ENCODE measurements at places on chromosomes 12 and 14.

DNA sequence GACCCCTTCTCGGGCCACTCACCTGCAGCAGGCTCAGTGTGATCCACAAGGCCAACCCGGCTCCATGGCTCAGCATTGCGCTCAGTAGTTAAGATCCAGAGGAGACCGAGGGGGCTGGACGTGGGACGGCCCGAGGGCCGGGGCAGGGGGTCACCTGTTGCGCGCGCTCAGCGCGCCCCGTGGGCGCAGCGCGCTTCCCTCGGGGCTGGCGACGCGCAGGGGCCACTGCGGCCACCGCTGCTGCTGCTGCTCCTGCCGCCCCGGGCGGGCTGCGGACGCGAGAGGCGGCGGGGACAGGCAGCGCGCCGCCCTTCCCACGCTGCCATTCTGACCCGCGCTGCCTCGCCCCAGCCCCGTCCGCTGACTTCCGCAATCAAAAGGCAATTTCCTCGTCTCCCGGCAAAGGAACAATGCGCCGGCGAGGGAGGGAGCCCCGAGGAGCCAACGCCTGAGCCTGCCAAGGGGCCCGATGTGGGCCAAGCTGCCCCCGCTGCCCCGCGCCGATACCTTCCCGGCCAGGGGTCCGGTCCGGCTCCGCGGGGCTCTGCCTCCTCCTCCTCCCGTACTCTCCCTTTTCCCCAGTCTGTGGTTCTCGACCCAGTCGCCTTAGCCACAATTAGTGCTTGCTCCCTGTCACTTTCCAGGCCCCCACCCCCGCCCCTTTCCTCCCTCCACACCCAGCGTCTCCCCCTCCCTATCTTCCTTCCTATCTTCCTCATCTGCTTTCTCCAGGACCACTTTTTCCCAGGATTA is 27.3 kb downstream of the PTPRB start:
- no peak for DNase-seq

- no peak for DNase-seq
These were observed 1133.4 kb upstream of the SEL1L start for GRCh38 chr14:82667006-82667405.

DNA sequence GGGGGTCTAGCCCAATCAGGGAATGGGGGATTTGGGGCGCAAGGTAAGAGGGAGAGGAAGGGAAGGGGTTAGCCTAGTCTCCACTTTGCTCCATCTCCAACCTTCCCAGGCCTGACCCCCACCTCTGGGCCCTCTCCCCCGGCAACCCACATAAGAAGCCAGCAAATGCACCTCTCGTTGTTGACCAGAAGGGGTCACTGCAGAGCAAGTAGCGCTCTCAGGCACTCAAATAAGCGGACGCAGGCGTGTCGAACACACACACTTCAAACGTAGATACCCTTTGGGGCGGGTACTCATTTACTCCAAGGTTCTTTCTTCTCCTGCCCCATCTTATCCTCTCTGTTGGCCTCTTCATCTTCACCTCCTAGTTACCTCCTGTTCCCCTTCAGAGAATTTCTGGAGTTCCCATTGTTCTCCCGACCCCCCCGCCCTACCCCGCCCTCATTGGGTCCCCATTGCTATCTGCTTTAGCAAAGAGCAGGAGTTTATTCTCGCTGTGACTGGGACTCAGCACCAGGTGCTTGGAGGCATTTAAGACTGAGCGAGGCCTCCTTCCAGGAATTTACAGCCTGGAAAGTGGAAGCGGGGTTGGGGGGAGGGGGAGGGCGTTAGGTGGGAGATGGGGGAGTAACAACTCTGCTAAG is 1.5 kb upstream of the SRRM4 start:
- DNase-seq = no peak

DNA sequence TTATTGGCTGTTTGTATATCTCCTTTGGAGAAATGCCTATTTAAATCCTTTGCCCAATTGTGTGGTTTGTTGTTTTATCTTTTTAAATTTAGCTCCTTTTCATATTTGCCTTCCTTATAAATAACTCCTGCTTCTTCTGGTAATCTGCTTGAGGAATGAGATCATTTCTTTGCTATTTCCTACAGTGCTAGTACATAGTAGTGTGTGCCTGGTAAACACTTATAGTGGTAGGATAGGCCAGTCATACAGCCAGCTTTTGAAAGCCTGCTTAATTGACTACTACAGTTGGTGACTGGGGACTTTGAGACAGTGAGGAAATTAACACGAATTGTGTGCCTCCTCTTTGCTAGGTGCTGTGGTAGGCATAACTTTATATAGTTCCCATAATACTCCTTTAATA is 68.7 kb downstream of the BORCS5 start:
- no peak for DNase-seq

DNA sequence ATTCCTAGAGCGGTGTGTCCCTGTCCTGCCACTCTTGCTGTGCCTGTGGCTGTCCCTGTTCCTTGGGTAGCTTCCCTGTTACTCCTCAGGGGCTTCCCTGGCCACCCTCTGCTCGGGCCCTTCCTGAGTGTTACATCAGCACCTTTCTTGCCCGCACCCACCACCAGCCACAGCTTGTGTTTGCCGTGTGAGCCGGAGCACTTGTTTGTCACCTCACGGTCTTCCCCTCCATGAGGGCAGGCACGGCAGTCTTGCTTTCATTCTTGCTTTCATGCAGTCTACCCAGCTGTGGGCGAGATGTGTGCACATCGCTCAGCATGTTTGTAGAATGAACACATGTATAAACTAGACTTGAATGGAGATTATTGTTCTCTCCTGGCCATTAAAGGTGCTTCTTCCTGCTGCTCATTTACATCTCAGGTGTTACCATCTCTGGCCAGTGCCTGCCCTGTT is 42.0 kb downstream of the TRAF3 start:
- no peak for DNase-seq

DNA sequence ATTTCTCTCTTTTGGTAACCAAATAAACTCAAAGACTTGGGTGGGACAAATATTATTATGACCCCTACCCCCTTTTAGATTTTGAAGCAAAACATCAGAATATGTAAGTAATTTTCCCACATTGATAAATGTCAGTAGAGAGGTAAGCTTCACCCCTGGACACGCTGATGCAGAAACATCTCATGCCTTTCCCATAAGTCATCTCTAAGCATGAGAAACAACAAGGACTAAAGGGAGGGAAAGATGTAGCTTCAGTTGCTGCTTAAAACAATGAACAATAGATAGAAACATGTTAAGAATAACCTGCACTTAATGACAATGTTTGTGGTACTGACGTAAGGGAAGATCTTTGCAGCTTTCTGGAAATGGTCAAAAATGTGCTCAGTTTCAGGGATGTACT is 56.3 kb upstream of the SLC8A3 start:
- no peak for DNase-seq

DNA sequence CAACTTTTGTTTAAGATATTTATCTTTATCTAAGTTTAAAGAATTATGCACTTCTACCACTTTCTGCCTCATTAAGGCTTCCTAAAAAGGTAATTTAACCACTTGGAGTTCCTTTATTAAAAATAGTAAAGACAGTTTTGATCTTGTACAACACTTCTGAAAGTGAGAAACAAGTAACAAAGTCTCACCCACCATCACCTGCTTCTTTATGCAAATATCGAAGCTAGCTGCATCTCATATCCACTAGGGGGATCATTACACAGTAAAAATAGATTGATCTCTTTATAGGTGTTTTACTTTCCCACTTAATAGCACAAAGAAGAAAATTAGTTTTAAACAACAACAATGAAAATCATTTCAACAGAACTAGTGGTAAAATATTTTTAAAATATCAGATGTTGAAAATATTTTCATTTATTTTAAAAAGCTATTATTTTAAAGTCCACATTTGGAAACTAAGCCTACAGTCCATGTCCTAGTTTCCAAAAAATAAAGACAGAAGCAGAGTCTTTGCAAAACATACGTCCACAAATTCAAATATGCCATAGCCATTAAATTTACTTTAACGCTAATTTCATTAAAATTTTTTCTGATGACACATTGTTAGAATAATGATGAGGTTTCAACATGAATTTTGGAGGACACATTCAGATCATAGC is 160.0 kb upstream of the SOX5 start:
- no peak for DNase-seq

GRCh38 chr14:63517354-63517753 is 25.8 kb downstream of the PPP2R5E start:
- no peak for DNase-seq

- no peak for DNase-seq
These were observed 7.8 kb downstream of the GOLGA5 start for GRCh38 chr14:92801917-92802316.

- DNase-seq = no peak
These were observed 312.3 kb downstream of the PAWR start for GRCh38 chr12:79378496-79378895.

GRCh38 chr12:53064613-53065436 is 14.4 kb downstream of the SPRYD3 start:
- no peak for DNase-seq

- no peak for DNase-seq
These were observed 143.8 kb downstream of the BCL11B start for GRCh38 chr14:99128185-99128584.

GRCh38 chr12:47385653-47386052 is 305.9 kb upstream of the AMIGO2 start:
- DNase-seq = no peak

GRCh38 chr12:67161322-67161918 is 107.7 kb upstream of the CAND1 start:
- DNase-seq = no peak

DNA sequence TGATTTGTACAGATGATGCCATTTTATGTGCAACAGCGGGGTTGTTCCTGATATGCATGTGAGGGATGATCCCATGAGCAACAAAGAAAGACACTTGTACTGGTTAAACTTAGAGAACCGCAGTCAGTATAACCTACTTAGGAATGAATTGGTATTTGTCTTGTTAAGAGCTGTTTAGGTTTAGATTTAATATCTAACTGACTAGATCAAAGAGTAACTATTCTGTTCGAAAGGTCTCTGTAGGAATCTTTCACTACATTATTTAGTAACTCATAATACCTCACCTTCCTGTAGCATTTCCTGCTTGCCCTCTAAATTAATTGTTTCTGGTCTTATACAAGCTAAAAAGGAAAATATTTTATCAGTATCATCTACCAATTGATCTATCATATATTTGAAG is 350.4 kb downstream of the TRHDE start:
- DNase-seq = no peak

DNA sequence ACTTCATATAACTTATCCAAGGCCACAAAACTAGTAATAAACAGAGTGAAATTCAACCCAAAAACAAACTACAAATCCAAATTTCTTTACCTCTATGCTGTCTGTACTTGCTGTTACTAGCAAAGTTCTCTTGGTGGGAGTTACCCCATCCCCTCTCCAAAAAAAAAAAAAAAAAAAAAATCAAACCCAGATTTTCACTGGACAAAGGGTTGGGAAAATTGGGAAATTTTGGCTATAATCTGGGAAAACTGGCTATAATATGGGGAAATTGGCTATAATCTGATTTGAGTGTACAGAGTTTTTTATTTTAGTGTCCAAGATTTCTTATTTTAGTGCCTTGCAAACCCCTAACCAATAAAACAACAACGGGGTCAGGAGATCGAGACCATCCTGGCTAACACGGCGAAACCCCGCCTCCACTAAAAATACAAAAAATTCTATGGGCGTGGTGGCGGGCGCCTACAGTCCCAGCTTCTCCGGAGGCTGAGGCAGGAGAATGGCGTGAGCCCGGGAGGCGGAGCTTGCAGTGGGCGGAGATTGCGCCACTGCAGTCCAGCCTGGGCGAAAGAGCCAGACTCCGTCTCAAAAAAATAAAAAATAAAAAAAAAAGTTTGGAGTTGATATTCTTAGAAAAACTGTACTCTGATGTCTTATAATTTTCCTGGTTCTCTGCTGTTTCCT is 148.4 kb downstream of the CHST11 start:
- no peak for DNase-seq

GRCh38 chr12:132514838-132515237 is 24.9 kb downstream of the FBRSL1 start:
- DNase-seq = no peak

GRCh38 chr12:78331753-78332152 is 501.1 kb downstream of the NAV3 start:
- no peak for DNase-seq

- no peak for DNase-seq
These were observed 260.8 kb upstream of the TBX3 start for GRCh38 chr12:114944736-114945135.

- DNase-seq = no peak
These were observed 56.3 kb downstream of the NUAK1 start for GRCh38 chr12:106082216-106083175.

GRCh38 chr12:109467978-109468676 is 9.0 kb downstream of the KCTD10 start:
- DNase-seq = no peak

- no peak for DNase-seq
These were observed 304.8 kb upstream of the OR4E1 start for GRCh38 chr14:21978184-21978998.

GRCh38 chr14:63267171-63267570 is 51.6 kb downstream of the GPHB5 start:
- no peak for DNase-seq

DNA sequence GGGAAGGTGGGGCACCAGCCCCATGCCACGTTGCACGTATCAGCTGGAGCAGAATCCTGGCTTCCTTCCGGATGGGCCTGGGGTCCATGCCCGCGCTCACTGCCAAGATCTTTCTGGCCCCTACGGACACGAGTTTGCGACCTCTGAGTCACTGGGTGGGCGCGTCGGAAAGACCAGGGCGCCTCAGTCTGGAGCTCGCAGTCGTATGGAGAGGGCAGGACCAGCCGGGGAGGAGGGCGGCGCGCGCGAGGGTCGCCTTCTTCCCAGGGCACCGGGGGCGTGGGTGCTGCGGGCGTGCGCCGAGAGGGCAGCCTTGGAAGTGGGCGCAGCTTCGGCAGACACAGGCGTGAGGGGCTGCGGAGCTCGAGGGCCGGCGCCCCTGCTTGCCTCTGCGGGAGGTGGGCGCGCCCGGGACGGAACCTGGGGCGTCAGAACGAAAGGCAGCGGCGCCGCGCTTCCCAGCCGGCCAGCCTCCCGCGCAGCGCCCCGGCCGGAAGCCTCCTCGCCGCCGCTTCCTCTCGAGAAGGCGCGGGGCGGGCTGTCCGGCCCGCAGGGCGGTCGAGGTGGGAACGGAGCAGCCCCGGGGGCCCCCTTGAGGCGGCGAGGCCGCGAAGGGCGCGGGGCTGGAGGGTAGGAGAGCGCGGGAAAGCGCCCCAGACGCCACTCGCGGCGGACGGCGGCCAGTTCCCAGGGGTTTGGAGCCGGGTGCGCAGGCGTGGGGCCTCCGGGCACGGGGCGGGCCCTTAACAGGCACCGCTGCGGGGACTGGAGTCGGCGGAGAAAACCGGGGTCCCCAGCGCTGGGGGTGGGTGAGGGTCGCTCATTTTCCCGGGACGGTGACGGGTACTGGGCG is at the start of gene ARL6IP4:
Gene ARL6IP4 (plus strand): TSS at position 499 of the 853 bp plus-strand sequence. CDS start 459 bp downstream, outside the sequence.
- no peak for DNase-seq

DNA sequence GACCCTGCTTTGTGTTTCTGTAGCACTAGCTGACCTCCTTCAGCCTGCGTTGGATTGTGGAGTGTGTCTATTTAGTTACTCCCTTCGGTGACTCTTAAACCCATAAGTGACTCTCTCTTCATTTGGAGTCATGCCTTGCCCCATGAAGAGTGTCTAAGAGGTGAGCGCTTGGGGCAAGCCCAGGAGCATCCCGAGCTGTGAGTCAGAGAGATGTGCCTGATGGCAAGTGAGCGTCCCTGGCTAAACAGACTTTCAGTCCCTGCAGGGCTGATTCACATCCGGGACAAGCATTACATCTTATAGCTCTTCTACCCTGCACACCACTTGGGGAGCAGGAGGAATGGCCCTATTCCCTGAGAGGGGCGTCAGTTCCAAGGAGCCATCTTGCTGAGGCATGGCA is 24.3 kb upstream of the ATF1 start:
- no peak for DNase-seq

All from HS-27A (cell line).